ENCODE measurements at places on chromosomes 5 and 9. TPM values are rescaled to one million over a fixed set of nuclear protein-coding genes. Genes with fewer than 3 reads are reported as not detected.
A peak's percentile ranks its signal among the peaks of the same experiment; 100 is the strongest.

- DNase-seq: no peak
Measured at GRCh38 chr5:136776022-136776927, 410.9 kb upstream of the TRPC7 start.

GRCh38 chr5:174306345-174307030 lies 261.0 kb downstream of the NSG2 start:
- DNase-seq: no peak

DNA sequence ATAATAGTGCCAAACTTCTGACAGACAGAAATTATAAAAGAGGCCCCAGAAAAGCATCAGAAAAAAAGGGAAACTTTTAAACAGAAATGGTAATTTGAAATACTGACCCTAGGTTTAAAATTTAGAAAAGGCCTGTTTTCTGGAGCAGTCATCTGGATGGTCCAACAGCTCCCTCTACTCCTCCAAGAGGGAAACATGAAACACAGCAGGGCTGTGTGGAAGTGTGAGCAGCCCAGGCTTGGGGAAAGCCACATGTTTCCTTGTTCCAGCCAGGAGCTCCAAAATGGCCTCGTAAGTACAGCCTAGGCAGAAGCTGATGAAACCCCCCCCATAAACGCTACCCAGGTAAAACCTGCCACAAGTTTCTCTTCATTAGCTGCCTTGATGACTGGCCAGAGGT lies 499.3 kb upstream of the ADAMTS16 start:
- DNase-seq: no peak

DNA sequence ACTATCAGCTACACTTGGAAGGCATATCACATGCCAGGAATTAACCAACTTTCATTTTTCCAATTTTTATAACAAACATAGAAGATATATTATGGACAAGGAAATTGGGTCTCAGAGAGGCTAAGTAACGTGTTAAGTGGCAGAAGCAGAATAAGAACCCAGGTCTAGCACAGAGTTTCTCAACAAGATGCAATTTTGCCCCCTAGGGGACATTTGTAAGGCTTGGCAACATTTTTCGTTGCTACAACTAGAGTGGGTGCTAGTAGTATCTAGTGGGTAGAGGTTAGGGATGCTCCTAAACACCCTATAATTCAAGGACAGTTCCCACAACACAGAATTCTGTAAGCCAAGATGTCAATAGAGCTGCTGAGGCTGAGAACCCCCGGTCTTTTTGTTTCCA lies 180.6 kb downstream of the SNCAIP start:
- no peak for DNase-seq

DNA sequence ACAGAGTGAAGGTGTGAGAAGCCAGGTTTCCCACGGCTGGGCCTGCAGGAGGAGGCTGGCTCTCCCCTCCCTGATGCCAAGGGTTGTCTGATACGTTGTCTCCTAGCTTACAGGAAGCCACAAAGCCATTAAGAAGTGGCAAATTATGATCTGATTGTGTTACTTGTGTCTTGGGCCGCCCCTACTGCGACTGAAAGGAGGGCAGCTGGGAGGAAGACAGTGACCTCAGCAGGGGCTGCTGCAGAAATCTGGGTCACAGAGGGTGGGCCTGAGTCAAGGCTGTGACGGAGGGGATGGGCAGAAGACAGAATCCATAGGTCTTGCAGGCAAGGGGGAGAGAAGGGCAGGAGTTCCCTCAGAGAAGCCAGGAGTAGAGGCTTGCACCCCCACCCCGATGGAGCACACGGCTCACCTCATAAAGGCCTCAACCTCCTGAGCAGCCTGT lies 145.0 kb downstream of the FSTL4 start:
- no peak for DNase-seq

DNA sequence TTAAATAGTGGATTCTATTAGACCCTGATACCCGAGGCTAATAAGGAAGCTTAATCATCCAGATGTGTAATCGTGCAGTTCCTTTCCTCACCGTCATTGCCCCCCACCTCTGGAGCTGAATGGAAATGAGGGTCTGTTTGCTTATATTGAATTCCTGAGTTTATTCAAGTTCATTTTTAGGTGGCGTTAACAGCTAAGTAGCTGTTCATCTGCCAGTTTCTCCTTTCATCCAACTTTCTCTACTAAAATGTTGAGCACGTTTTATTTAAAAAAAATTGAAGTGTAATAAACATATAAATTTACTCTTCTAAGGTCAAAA lies 291.0 kb downstream of the DOCK8 start:
- DNase-seq: no peak

- DNase-seq: peak; percentile 69
Measured at GRCh38 chr9:136538599-136539426, 7.0 kb downstream of the NOTCH1 start.

- DNase-seq: no peak
Measured at GRCh38 chr9:108475813-108476212, 380.0 kb downstream of the ACTL7B start.

DNA sequence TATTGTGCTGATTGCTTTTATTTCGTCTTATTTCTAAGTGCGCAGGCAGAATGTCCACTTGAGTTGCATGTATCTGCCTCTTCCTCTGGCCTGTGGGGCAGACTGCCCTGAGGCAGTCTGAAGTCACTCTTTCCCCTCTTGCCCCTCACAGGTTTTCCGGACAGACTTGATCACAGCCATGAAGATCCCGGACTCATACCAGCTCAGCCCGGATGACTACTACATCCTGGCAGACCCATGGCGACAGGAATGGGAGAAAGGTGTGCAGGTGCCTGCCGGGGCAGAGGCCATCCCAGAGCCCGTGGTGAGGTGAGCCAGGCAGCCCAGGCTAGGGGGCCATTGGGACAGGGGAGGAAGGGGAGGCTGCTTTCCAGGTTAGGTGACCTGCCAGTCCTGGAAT lies 26.4 kb downstream of the JADE2 start:
- DNase-seq: no peak

GRCh38 chr5:84564321-84565075 lies 179.8 kb upstream of the EDIL3 start:
- no peak for DNase-seq

GRCh38 chr9:105062222-105062855 lies 134.4 kb upstream of the ABCA1 start:
- DNase-seq: no peak

GRCh38 chr9:106615118-106615889 lies 247.7 kb upstream of the ZNF462 start:
- DNase-seq: no peak

DNA sequence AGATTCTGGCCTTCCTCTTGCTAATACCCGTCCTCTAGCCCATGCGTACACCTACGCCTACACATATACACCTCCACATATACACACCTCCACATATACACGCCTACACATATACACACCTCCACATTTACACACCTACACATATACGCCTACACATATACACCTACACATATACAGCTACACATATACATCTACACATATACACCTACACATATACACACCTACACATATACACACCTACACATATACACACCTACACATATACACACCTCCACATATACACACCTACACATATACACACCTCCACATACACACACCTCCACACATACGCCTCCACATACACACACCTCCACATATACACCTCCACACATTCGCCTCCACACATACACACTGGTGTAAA lies 27.2 kb downstream of the AK3 start:
- DNase-seq: no peak

- no peak for DNase-seq
Measured at GRCh38 chr9:19294219-19294618, 63.7 kb downstream of the DENND4C start.

DNA sequence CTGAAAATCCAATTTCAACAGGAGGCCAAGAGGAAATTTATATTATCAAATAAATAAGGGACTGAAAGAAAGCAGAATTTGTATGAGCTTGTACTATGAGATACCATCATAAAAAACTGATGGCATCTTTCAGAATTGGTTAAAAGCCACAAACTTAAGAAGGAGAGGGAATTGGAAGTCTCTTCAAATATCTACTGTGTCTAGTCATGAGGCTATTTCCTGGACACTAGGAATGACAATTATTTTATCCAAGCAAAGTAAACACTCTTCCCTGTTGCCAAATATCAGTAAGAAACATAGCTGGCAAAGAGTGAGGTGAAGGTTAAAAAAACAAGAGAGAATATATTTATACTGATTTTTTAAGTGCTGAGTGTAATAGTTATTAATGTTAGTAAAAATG lies 101.5 kb upstream of the ARRDC3 start:
- no peak for DNase-seq

- DNase-seq: no peak
Measured at GRCh38 chr5:142982821-142983200, 212.6 kb downstream of the ARHGAP26 start.

- DNase-seq: no peak
Measured at GRCh38 chr5:178469011-178469974, 120.9 kb downstream of the COL23A1 start.

Gene CA9
- polyA plus RNA-seq: not detected

Gene PAEP
- not detected for polyA plus RNA-seq

Gene FBP1
- 19.3 TPM for polyA plus RNA-seq

Gene C9orf43
- polyA plus RNA-seq: 0.72 TPM

Gene PRKACG
- polyA plus RNA-seq: not detected

Gene ADAMTS2
- polyA plus RNA-seq: not detected

Gene BTNL3
- not detected for polyA plus RNA-seq

Gene ZNF354B
- 6.2 TPM for polyA plus RNA-seq

Gene RANBP3L
- polyA plus RNA-seq: not detected

Gene PCDHGA7
- polyA plus RNA-seq: not detected

Data from naive thymus-derived CD4-positive, alpha-beta T cell (primary cell).